ENCODE measurements at places on chromosomes 16 and 17. TPM values are rescaled to one million over a fixed set of nuclear protein-coding genes. Genes with fewer than 3 reads are reported as not detected.
A peak's percentile ranks its signal among the peaks of the same experiment; 100 is the strongest.

The RAB37 gene
- 218 TPM for polyA plus RNA-seq

DNA sequence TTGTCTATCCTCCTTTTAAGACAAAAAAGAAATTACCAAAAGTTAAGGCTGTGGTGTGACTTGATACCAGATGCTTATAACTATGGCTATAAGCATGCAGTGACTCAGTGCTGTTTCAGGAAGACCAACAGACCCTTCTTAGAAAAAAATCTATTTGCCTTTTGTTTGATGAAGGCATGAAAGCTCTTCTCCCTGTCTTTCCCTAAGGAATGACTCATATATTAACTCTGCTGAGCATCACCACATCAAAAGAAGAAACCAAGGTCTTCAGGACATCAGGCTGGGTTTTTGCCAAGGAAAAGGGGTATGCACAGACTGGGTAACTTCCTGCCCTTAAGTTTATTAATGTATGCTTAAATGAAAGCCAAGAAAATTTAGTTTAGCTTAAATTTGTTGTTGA, 47.1 kb downstream of the VMP1 start:
- DNase-seq, result no peak

DNA sequence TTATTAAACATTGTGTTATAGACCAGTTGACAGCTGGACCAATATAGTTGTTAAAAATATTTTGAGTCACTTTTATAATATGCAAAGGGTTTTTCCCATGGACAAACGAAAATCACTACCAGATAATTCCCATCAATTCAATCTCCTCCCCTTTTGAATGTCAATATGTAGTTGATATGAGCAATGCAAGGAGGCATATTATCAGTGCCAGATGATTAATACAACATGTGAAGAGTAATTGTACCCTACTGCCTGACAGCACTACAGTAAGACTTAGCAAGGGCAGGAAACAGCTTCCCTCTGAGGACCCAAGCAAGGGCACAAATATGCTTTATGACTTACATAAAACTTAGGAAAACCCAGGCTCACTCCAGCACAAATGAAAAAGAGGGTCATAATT, 17.3 kb downstream of the KANSL1 start:
- DNase-seq, result no peak

GRCh38 chr17:21165922-21166594, 39.3 kb downstream of the DHRS7B start:
- no peak for DNase-seq

DNA sequence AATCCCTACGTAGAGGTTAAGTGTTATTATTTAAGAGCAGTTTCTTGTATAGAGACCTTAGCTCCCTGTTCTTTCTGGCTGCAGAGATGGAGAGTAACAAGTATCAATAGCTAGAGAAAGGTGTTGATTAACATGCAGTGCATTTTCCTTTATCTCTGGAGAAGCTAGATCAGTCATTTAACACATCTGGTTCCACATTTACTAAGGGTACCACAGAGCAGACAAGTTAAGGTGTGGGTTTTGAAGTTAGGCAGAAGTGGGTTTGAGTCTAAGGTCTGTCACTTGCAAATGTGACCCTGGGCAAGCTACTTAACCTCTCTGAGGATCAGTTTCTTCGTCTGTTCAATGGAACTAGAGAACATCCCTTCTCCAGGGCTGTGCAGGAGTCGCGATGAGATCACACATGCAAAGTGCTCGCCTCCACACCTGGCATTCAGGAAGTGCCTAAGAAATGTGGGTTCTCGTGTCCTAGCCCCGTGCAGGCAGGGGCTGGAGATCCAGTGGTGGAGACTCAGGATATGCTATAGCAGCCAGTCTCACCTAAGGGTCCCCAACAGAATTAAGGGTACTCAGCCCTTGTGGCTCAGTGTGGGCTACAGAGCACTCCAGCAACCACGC, 224.4 kb downstream of the XYLT1 start:
- DNase-seq, result no peak

- DNase-seq, result no peak
Measured at GRCh38 chr17:71192848-71193247, 928.0 kb upstream of the SOX9 start.

GRCh38 chr16:12453832-12454231, 349.9 kb downstream of the CPPED1 start:
- DNase-seq, result no peak

The NLRC3 gene
- 24.9 TPM for polyA plus RNA-seq

The CDYL2 gene
- 0.21 TPM for polyA plus RNA-seq

DNA sequence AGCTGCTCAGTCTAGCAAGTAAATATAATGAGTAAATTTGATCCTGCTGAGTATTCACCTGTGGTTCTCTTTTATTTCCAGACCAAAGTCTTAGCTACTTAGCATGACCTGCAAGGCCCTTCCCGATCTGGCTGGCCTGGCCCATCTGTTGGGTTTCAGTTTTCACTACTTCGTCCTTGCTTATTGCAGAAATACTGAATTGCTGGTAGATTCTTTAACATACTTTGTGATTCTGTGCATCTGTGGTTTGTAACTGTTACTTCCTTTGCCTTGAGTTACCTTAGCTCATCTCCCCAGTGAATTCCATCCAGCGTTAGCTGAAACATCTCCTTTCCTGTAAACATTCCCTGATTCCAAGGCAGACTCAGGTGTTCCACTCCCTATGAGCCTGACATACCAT, 131.1 kb downstream of the PHKB start:
- no peak for DNase-seq

GRCh38 chr17:29772981-29773380, 150.3 kb upstream of the CORO6 start:
- DNase-seq, result no peak

The C17orf67 gene
- 0.68 TPM for polyA plus RNA-seq

The TERB1 gene
- not detected for polyA plus RNA-seq

GRCh38 chr17:81317961-81318605, 23.0 kb upstream of the SLC38A10 start:
- no peak for DNase-seq

DNA sequence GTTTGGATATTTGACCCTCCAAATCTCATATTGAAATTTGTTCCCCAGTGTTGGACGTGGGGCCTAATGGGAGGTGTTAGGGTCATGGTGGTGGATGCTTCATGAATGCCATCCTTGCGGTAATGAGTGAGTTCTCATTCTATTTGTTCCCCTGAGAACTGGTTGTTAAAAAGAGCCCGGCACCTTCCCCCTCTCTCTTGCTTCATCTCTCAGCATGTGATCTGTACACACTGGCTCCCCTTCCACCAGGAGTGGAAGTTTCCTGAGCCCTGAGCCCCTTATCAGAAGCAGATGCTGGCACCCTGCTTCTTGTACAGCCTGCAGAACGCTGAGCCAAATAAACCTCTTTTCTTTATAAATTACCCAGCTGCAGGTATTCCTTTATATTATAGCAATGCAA, 25.6 kb downstream of the PIK3R6 start:
- DNase-seq, result no peak

GRCh38 chr17:53607475-53607874, 215.3 kb upstream of the KIF2B start:
- no peak for DNase-seq

GRCh38 chr17:1606352-1606985, 22.2 kb downstream of the SLC43A2 start:
- DNase-seq, result no peak

The ST6GALNAC2 gene
- polyA plus RNA-seq, result not detected

GRCh38 chr16:57809276-57810196, 7.2 kb upstream of the KIFC3 start:
- DNase-seq, result no peak

The ASGR1 gene
- 0.55 TPM for polyA plus RNA-seq

The GRIN2C gene
- polyA plus RNA-seq, result 0.66 TPM

- DNase-seq, result no peak
Measured at GRCh38 chr16:4790871-4791270, 2.7 kb upstream of the SEPTIN12 start.

GRCh38 chr17:6711081-6711674, 2.0 kb downstream of the SLC13A5 start:
- no peak for DNase-seq

DNA sequence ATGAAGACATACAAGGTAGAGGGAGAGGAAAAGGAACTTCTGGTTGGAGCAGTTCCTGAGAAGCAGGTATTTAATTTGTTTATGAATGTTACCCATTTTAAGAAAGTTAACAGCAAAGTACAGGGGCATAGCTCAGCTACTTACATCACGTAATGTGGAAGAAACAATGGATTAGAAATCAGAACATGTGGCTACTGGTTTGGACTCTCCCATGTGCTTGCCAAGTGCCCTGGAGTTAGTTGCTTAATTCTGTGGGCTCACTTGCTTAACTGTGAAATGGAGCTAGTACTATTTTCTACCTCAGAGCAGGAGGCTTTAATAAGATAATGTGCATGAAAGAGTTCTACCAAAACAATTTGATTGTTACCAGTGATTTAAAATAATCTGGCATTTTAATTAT, 27.3 kb downstream of the RSPRY1 start:
- DNase-seq, result no peak

DNA sequence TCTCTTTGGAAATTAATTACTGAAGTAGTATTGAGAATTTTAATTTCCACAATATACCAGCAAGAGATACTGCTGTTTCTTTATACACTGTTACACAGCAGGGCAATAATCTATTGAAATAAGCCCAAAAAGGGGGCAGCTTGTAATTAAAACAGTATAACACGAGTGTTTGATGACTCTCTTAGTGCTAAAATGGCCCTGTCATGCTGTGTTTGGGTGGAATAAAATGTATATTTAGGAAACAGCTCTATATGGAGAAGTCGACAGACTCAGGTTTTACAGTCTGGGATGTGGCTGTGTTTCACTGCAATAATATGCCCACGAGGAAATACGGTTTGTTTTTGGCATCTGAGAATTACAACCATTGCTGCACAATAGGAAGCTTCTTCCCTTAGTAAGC, 537.7 kb upstream of the HSBP1 start:
- no peak for DNase-seq

DNA sequence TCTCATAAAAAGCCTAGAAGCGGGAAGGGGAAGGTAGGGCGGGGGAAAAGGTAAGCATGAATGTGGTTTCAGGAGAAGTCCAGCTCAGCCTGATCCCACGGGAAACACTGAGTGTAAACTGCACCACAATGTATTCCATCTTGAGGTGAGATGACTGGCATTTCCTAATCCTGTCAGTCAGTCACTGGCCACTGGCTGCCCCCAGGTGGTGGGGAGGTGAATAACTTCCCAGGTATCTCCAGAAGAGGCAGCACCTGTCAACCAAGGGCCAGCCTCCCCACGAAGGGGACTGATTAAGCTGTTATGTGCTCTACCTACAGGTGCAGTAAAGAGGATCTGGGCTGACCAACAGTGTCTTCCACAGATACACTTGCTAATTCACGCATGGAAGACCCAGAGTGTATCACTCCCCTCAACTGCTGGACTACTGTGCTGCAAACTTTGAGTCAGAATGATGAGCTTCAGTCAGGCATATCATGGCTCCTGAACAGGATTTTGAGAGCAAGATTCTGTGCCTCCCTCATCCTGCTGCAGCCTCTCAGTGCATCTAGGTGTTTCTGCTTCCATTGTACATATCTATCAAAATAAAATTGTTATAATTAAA, 108.5 kb upstream of the CCL2 start:
- DNase-seq, result no peak

The TBC1D3E gene
- not detected for polyA plus RNA-seq

The ADAMTS18 gene
- not detected for polyA plus RNA-seq

- no peak for DNase-seq
Measured at GRCh38 chr16:58605562-58605961, 24.1 kb downstream of the CNOT1 start.

DNA sequence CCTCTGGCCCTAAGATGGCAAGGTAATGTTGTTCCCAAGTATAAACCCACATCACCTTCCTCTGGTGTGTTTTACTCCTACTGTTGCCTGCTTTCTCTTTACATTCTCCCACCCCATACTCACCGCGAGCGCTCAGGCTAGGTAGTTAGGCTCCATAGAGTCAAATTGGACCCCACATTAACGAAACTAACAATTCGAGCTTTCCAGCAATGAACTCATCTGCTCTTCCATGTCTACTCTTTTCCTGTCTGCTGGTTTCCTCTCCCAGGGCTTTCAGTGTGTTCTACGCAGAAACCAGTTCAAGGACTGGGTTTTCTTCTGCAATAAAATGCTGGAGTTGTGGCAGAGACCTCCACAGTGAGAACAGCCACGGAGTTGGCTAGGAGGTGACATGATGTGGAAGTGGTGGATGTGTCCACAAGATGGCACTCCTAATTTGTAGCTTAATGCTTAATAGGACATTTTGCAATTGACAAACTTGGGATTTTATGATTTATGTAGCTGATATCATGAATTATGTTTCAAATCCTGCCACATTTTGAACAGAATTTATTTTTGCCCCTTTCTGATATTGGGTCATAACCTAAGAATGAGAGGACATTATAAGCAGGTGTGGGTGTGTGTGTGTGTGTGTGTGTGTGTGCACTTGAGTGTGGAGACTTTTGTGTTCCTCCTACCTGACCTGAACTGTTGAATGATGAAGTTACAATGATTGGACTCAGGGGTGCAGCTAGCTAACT, 2.2 kb upstream of the UQCRC2 start:
- DNase-seq, result peak; percentile 7

GRCh38 chr17:43823350-43824084, 9.4 kb downstream of the MPP3 start:
- no peak for DNase-seq

DNA sequence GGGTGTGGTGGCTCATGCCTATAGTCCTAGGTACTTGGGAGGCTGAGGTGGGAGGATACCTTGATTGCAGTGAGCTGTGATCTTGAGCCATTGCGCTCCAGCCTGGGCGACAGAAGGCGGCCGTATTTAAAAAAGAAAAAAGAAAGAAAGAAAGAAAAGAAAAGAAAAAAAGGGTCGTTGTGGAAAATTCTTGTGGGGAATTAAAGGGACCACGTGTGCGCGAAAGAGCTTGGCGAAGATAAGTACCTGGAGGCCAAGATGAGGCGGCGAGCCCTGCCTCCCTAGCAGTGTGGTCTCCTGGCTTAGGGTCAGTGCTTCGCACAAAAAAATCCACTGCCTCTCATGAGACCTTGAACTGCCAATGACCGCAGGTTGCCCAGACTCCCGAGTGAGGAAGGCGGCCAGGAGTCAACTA, 728 bp upstream of the NMT1 start:
- no peak for DNase-seq

- DNase-seq, result peak; percentile 24
Measured at GRCh38 chr16:138049-138417, 440 bp downstream of the NPRL3 start.

- no peak for DNase-seq
Measured at GRCh38 chr17:81349397-81350319, 45.6 kb upstream of the BAHCC1 start.

- no peak for DNase-seq
Measured at GRCh38 chr17:8289103-8289397, 580 bp downstream of the RANGRF start.

The GDPD3 gene
- polyA plus RNA-seq, result not detected

- DNase-seq, result no peak
Measured at GRCh38 chr16:80299416-80299815, 241.4 kb upstream of the DYNLRB2 start.

DNA sequence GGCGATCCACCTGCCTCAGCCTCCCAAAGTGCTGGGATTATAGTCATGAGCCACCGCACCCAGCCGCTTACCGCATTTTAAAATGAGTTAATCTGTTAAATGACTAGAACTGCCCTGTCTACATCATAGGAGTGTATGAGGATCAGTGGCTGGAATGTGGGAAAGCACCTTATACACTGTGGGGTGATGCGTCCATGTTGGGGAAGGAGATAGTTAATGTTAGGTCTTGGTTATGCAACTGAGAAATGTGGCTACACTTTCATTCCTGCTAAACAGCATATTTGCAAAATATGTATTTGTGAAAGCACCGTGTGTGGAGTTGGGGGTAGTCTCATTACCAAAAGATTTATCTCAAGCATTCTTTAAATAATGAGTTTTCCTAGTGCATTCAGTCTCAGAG, 107.6 kb downstream of the SPACA3 start:
- no peak for DNase-seq

- no peak for DNase-seq
Measured at GRCh38 chr17:55274355-55275255, 9.8 kb downstream of the HLF start.

- DNase-seq, result no peak
Measured at GRCh38 chr16:84281074-84281473, 13.6 kb upstream of the WFDC1 start.

Data from immature natural killer cell (primary cell).